Colonic mucosa (tissue), 4 donors: ENCODE measurements at places on chromosomes 13 and 19. TPM values are rescaled to one million over a fixed set of nuclear protein-coding genes. Genes with fewer than 3 reads are reported as not detected.

The BEST2 gene
- total RNA-seq = 12.1 TPM

The PLEKHF1 gene
- 3.4 TPM for total RNA-seq

The TEX26 gene
- not detected for total RNA-seq

The PTPRH gene
- total RNA-seq = 131 TPM

The CCDC61 gene
- total RNA-seq = 32.2 TPM

The ZAR1L gene
- total RNA-seq = not detected

DNA sequence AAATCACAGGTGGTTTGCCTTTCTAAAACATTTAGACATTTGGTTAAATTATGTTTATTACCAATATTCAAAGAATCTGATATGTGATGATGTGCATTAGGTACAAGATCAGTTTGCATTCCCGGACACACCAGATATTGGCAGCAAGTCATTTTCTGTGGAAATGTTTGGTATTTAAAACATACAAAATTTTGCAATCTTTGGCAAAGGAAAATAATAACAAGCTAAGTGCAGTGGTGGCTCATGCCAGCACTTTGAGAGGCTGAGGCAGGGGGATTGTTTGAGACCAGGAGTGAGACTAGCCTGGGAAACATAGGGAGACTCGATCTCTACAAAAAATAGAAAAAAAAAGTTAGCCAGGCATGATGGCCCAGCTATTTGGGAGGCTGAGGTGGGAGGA lies 29.1 kb upstream of the TSC22D1 start:
- DNase-seq = no peak

GRCh38 chr13:112735791-112736190 lies 46.0 kb downstream of the ATP11A start:
- DNase-seq = no peak

DNA sequence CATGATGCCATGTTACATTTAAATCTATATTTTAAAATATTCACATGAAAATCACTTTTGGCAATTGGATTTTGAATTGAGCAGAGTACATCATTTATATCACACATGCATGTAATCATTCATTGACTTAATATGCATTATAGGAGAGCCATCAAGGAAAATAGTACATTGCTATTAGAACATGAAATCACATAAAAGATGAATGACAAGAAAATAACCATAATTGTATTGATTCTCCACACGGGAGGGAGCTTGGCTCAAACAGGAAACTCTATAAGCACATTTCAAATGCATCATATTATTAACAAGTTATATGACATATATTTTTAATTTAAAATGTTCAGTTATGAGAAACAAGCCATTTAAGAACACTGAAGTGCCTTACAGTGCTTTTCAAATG lies 208.6 kb upstream of the PRR20A start:
- DNase-seq = no peak

DNA sequence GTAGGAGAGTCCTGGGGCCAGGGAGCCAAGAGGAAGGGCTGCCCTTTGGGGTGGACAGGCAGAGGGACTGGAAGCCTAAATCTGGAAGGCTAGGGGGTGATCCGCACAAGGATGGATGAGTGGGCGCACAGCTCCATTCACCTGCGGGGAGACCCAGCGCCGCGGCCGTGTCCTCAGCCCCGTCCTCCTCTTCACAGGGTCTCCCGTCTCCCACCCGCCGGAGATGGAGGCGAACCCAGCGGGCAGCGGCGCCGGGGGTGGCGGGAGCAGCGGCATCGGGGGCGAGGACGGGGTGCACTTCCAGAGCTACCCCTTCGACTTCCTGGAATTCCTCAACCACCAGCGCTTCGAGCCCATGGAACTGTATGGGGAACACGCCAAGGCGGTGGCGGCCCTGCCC lies 7.9 kb downstream of the ZNF865 start:
- no peak for DNase-seq

DNA sequence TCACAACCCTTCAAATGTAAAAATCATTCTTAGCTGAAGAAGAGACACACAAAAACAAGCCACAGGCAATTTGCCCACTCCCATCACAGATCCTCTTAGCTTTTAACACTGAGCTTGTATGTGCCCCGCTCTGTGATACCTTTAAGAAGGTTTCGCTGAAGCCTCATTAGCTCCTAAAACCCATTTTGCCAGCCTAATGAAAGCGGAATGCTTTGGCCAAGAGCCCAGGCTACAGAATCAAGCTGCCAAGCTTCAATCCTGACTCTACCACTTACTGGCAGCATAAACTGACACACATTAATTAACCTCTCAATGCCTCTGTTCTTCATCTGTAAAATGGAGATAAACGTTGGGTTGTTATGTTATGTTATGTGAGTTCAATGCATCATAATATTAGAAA lies 10.5 kb downstream of the ZNF112 start:
- no peak for DNase-seq
